Amniotic epithelial cell (primary cell): ENCODE measurements at places on chromosomes 1 and 21.

DNA sequence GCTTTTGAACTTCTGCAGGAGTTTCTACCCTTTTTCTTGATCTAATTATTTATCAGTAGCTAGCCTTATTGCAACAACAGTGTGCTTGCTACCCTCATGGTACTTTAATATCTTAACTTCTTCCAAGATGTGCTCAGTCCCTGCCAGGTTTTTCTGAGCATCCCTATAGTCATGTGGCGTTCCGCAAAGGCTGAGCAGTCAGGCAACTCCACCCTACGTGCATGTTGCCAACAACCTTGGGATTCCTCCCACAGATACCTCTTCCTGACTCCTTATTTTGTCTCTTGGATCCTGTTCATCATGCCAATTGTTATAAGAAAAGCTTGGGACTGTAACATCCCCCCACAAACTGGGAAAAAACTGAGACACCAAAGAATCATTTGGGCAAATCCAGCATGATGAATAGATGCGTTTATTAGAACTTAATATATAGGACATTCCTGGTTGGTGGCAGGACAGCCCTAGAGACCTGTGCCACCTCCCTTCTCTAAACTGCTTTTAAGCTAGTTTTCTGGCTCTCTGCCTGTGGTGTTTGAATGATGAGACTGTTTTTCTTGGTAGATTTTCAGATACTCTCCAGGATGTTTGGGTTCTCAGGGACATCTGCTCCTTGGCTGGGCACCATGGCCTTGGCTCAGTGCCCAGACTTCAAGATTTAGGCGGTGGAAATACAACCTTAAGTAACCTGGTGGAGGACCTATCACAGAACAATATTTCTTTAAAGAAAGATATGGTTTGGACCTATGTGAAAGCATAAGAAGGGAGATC is 27.1 kb upstream of the KCTD3 start:
- DNase-seq = no peak

GRCh38 chr1:185351734-185352466 is 34.9 kb upstream of the IVNS1ABP start:
- no peak for DNase-seq

DNA sequence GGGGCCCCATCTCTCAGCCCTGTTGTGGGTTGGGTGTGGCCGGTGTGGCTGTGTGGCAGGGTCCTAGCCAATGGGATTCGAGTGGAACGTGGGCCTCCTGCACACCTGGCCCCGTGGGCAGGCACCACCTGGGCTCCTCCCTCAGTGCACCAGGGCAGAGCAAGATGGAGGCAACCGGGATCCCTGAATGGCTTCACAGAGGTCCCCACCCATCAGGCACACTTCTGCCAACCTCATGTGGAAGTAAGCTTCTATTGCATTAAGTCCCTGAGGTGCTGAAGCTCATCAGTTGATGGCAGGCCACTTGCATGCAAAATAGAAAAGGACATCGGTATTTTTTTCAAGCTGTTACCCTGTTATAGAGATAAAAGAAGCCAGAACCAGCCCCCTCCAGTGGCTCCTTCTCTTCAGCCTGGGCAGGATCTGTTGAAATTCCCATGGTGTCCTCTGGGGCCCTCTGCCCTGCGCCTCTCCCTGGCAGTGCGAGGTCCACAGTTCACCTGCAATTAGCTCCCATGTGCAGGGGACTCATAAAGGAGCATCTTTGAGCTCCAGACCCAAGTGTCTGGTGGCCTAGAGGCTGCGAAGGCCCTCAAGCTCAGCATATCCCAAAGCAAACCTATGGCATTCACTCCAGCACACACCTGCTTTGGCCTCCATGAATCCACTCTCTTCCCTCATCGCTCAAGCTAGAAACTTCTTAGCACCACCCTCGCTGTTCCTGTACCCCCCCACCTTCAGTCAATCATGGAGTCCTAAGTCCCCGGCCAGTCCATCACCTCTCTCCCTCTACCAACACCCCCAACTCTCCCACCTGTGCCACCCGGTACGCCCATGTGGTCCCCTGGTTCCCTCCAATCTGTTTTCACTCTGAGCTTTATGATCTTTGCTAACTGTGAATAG is 2.1 kb upstream of the SLC45A1 start:
- DNase-seq = no peak

- DNase-seq = peak; percentile 66
Observed at GRCh38 chr1:178262120-178262500, 168.2 kb downstream of the RASAL2 start.

GRCh38 chr1:36641776-36642175 is 159.1 kb upstream of the CSF3R start:
- DNase-seq = no peak

DNA sequence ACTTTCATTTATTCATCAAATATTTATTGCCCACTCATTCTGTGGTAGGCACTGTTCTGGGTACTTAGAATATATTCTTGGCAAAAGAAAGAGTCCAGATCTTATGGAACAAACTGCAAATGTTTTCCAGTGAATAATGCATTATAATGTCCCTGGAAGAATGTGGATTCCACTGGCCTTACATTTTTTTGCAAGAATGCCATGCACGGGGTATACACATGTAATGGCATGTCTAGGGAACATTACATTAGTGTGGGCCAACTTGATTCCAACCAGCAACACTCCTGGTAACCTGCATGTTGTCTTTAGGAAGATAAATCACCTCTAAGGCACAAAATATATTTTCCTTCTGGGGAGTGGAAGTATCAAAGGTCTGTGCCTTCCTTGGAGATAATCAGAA is 33.0 kb upstream of the IFI44L start:
- DNase-seq = no peak

DNA sequence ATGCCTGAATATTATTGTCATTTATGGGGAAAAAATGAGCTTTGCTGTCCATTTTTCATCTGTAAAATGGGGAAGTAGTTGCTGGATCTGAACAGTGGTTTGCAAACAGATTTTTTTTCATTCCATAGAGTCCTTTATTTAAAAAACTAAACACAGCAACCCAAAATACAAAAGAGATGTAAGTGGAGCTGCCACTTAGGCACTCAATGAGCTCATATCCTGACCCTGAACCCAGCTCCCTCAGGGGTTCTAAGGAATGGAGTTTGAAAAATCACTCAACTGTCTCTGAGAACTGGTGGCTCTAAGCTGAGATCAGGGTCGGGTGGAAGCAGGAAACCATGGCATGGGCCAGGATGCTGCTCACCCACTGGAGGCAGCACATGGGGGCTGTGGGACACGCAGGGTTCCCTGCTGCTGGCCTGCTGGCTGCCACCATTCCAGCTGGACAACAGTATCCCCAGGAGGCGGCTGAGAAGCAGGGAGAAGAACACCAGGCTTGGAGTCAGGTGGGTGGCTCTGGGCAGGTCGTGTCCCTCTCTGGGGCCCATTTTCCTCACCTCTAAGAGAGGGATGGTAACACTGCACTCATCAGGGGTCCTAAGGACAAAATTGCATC is 9.6 kb upstream of the ECE1 start:
- no peak for DNase-seq

DNA sequence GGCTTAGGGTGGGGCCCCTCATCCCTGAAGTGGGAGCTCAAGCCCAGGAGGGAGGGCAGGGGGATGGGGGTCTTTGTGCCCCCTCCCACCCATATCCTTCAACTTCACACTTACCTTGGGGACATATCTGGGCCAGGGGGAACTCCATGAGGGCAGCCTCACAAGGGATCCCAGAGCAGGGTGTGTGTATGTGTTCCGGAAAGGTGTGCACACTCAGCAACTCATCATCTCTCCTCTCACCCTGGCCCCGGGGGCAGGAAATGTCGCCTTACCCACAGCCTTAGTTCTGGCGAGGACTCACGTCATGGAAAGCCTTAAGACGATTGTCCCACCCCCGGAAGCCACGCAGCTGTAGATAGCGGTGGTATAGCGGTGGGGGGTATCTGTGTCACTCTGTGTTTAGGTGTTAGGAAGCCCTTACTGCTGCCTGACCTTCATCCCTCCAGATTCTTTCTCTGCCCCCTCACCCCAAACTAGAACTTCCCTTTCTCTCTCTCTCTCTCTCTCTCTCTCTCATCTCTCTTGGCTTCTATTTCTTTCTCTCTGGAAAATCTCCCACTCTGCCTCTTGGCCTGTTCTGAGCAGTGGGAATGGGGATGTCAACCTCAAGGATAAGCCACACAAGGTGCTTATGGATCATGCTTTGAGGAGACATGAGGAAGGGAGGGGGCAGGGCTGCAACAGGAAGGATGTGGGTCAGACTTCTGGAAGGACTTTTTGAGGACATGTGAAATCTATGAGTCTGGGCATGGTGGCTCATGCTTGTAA is at the start of gene SH2D2A:
Gene SH2D2A (minus strand): TSS at position 288 of the 768 bp plus-strand sequence. CDS start 140 bp downstream, at position 148.
- DNase-seq = no peak

DNA sequence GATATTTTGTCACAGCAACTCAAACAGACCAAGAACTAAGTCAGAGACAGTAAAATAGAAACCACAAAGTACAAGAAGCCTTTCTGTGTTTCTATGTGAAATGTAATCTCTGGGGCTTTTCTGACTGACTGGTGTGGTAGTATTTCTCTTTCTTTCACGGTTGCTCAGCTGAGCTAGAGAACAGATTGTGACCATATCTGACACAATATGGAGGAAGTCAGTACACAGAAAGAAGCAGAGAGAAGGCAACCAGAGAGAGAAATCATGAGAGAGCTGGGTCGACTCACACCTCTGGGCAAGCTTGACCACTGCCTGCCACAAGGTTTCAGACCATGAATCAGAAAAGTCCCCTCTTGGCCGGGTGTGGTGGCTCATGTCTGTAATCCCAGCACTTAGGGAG is 208.9 kb upstream of the GREM2 start:
- peak; percentile 44 for DNase-seq

- peak; percentile 20 for DNase-seq
Observed at GRCh38 chr1:38221006-38221649, 174.5 kb upstream of the POU3F1 start.

DNA sequence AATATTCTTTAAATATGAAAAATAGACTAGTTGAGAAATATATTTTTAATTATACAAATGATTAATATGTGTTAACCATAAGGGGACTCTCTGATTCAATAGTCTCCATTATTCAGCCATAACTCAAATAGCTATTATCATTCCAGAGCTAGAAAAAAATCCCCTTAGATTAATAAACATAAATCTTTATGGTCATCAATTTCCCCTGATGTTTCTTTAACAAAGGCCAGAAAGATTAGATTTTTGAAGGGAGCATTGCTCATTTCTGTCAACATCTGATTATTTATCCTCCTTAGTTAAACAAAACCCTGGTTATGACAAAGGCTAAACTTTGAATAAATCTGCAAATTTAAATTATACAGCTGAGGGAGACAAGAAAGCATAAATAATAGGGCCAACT is 215.7 kb downstream of the PLA2G4A start:
- DNase-seq = no peak

DNA sequence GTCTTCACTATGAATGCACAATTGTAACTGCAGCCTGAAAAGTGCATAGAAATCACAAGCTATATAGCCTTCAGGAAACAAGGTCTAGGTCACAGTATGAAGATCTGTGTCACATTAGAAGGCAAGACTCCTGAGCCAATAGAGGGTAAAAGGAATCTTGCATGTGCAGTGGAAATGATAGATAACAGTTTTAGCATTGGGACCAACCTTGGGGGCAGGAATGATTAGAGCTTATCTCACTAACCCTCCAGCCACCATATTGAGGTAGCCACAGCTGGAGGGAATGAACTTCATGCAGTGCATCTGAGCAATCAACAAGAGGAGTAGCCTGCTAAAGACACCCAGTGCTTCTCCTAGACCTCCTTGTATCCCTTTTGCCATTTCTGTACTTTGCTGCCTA is 390.1 kb downstream of the LTN1 start:
- DNase-seq = no peak

DNA sequence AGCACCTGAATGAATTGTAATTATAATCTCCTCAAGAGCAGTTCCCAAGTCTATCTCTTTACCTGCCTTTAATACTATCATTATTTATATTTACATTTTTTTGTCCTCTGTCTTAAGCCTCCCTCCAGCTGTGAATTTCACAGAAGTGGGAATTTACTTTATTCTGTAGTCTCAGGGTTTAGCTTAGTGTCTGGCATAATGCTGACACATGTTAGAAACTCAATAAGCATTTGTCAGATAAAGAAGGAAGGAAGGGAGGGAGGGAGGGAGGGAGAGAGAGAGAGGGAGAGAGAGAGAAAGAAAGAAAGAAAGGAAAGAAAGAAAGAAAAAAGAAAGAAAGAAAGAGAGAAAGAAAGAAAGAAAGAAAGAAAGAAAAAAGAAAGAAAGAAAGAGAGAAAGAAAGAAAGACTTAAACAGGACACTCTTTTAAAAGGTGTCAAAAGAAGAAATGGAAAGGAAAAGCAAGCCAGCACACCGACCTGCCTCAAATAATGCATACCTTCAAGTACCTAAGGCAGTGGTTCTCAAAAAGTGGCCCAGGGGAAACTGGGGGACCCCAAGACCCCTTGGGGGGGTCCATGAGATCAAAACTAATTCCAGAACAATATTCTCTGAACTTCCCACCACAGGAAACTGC is 1.8 kb upstream of the PGLYRP4 start:
- DNase-seq = no peak

GRCh38 chr1:30697571-30698376 is 25.6 kb downstream of the MATN1 start:
- peak; percentile 23 for DNase-seq

DNA sequence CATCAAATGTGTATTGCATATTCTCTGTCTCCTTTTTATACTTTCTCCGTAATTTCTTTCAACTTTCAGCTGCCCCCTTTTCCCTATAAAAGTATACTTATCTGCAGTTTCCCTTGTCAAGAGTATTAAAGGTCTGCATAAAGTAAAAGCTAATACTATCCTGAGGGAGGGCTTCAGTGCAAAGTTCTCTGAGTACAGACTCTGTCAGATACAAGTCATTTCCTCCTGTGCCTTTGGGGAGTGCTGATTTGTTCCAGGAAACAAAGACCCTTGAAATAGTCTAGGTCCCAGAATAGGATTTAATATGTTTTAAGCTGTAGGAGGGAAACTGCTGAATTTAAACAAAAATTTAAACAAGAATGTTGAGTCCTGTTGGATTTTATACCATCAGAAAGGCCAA is 11.7 kb downstream of the GPR161 start:
- DNase-seq = no peak

DNA sequence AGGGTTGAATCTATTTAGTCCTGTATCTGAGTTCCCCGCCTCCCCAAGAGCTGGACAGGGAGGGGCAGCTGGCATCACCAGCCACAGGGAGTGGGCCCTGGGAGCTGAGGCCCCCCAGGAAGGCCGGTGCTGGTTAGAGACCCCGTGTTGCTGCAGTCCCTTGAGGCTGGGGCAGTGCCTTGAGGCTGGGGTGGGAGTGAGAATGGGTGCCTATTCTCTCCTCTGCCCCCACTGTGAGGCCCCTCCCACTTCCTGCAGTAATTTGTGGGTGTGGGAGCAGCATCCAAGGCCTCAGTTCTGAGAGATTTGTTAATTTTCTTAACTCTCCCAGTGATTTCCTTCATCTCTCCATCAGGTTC is 2.5 kb upstream of the TRAPPC3 start:
- no peak for DNase-seq
